Foreskin keratinocyte (primary cell): ENCODE measurements at places on chromosomes 1 and 21. TPM values are rescaled to one million over a fixed set of nuclear protein-coding genes. Genes with fewer than 3 reads are reported as not detected.

DNA sequence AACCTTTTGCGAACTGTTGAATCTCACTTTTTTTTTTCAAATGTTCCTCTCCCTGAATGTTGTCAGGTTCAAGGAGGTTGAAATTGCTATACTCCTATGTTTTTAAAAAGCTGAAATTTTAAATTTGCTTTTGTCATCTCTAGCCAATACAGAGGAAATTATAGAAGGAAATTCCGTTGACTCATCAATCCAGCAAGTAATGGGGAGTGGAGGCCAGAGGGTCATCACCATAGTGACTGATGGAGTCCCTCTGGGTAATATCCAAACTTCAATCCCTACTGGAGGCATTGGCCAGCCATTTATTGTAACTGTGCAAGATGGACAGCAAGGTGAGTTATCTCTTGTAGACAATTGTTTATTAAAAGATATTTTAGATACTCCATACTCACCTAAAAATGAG is 36.3 kb downstream of the GABPB2 start:
- DNase-seq: peak; percentile 17

- DNase-seq: no peak
Observed at GRCh38 chr1:103156966-103157365, 48.6 kb upstream of the COL11A1 start.

KNCN gene
- not detected in 2 replicates for polyA plus RNA-seq

DNA sequence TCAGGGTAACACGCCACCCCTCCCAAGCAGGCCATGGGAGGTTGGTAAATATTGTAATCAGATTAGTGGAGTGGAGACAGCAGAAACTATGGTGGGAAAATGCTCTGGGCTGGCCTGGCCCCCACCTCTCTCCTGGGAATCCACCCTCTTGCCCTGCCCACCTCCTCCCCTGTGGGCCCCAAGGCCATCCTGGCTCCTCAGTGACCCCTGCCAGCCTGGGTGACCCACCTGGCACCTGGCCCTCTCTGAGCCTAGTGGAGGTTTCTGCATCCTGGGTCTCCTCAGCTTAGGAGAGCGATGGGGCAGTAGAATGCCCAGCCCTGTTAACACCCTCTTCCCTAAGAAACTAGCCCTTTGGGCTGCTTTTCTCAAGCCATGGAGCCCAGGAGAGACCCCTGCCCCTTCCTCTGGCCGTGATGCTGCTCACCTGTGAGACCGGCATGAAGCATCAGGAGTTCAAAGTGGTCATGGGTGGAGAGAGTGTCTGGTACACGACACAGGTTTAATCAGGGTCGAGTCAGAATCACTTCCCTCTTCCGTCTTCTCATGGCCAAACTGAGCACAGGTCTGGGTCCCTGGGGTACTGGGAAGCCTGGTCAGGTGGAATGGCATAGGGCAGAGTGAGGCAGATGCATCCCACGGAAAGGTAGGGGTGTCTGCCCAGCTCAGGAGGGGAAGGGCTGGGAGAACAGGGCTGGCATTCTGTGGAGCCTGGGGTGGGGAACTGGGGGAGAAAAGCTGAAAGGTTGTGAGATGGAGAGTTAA is 10.7 kb upstream of the DMBX1 start:
- no peak for DNase-seq

DNA sequence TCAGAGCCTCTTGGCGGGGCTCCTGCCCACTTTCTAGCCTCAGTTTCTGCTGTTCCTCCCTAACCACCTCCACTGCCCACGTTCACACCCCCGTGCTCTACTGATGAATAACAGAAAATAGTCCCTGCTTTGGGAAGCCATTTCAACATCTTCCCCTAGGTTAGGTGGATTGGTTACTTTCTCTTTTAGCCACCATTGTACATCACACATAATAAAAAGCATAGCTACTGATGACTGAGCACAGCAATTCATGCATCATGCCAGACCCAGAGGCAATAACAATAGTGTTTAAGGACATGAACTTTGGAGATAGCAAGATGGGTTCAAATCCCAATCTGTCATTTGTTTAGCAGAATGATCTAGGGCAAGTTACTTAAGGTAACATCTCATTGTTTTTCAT is 74.6 kb downstream of the COLGALT2 start:
- DNase-seq: no peak

GRCh38 chr1:145792484-145792883 is 31.4 kb downstream of the RNF115 start:
- DNase-seq: no peak

DNA sequence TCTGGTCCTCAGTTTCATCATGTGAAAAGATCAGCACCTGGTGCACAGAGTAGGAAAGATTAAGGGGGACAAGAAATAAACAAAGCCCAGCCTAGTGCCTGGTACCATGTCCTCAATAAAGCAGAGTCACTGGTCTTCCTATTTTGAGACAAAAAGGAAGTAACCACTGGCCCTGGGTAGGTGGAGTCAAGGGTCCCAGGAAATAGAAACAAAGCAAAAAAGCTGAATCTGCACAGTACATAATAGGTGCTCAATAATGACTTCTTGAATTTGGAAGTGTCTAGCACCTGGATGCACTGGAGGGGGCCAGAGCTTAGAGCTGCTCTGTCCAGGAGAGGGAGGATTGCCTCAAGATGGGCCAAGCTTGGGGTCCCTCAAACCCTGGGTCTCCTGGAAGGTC is 1.9 kb upstream of the EPHB2 start:
- no peak for DNase-seq

DNA sequence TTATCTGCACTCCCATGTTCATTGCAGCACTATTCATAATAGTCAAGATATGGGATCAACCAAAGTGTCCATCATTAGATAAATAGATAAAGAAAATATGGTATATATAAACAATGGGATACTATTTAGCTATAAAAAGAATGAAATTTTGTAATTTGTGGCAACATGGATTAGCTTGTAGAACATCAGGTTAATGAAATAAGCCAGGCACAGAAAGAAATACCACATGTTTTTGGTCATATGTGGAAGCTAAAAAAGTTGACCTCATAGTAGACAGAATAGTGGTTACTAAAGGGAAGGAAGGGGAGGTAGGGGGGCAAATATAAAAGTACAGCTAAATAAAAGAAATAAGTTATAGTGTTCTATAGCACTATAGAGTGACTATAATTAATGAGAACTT is 68.5 kb downstream of the SCMH1 start:
- no peak for DNase-seq

HSD3B2 gene
- polyA plus RNA-seq: not detected in 2 replicates

DNA sequence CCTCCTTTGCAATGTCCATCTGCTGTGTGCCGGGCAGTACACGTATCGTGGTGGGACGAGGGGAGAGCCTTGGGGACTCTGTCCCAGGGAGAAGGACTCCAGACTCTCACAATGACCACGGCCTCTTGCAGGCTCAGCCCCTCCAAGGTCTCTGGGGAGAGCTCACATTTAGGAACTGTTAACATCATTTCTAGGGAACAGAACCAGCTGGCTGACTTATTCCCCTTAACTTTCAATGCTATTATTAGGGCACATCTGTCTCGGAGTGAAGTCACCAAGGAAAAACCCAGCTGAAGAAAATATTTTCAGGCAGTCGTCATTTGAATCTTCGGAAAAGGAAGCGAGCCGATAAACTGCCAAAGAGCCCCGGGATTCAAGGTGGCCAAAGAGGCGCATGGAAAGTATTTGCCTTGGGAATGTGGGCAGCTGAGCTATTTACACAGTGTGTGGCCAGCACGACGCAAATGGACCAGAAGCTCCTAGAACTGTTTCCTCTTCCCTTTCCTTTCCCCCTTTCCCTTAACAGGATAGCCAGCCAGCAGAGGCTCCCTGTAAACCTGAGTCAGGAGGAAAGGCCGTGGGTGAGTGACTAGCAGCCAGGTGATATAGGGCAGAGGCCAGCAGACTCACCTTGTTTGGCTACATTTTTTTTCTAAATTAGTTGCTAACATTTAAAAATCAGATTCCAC is 74.5 kb downstream of the ITPKB start:
- no peak for DNase-seq

GPR153 gene
- 6.8 TPM in 2 replicates for polyA plus RNA-seq

TNFRSF18 gene
- 0.82 and 1.3 TPM in 2 replicates for polyA plus RNA-seq

GRCh38 chr1:212610575-212610967 is 2.0 kb downstream of the ATF3 start:
- DNase-seq: peak; percentile 34

- DNase-seq: no peak
Observed at GRCh38 chr1:108695535-108695934, 3.4 kb downstream of the PRPF38B start.

- no peak for DNase-seq
Observed at GRCh38 chr1:208139434-208140045, 104.6 kb downstream of the PLXNA2 start.

LCE1C gene
- polyA plus RNA-seq: 3.8 and 3.9 TPM in 2 replicates

TSPEAR gene
- polyA plus RNA-seq: not detected in 2 replicates

- peak; percentile 62 for DNase-seq
Observed at GRCh38 chr21:41621513-41621912, 113.6 kb upstream of the TMPRSS2 start.

DNA sequence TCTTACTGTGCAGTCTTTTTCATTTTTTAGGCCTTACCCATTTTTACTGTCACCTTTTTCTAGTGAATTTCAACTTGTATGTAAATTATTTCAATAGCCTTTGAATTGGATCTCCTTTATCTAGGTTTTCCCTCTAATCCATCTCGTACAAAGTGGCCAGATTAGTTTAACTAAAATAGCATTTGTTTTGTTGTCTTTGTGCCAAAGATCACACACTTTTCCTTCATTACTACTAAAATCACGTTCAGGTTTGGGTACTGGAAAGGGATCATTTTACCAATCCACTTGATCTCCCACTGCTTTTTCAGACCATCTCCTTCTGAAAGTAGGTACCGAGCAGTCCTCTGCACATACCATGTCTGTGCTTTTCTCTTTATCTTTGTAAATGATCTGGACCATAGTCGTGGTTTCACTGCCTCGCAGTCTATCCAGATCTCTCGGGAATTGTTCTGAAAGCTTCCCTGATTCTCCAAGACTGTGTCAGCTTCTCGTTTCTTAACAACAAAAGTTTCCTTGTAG is 20.1 kb downstream of the KDM1A start:
- no peak for DNase-seq

GRCh38 chr1:108663074-108663473 is 2.2 kb upstream of the HENMT1 start:
- no peak for DNase-seq

DNA sequence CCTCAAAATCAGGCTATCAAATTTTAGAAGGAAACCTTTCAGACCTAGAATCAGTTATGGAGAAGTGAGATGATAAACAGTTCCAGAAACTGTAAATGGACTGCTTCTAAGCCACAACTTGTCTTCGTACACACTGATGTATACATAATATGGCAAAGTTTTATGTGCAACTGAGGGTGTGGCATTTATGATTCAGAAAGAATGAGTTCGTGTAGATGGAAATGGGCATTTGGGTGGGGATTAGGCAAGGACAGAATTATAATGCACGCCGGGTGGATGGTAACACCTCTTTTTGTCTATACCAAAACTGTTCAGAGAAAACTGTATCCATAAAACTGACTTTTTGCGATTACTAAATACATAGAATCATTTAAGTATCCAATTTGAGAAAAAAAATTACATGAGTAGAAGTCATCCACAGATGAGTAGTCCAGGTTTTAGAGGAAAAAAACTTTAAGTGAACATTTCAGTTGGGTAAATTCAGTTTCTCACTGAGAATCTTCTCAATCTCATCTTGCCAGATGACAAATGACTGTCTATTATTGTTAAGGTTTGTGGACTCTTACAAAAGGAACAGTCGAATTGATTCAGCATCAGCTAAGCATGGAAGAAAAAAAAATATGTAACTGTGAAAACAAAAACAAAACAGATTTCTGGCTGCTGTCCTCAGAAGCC is 22.5 kb downstream of the ERRFI1 start:
- DNase-seq: peak; percentile 74

CD247 gene
- not detected in 2 replicates for polyA plus RNA-seq

GRCh38 chr1:178660461-178660860 is 64.6 kb upstream of the RALGPS2 start:
- DNase-seq: no peak
